ENCODE measurements at places on chromosomes 3 and 15. TPM values are rescaled to one million over a fixed set of nuclear protein-coding genes. Genes with fewer than 3 reads are reported as not detected.

The NR2E3 gene
- total RNA-seq = 0.33 TPM

The TNFAIP8L3 gene
- total RNA-seq = 2.2 TPM

The GPR149 gene
- total RNA-seq = 0.36 TPM

The C15orf62 gene
- 1.3 TPM for total RNA-seq

- ATAC-seq = no peak
These were observed 156.0 kb upstream of the TRIM42 start for GRCh38 chr3:140521751-140522445.

- no peak for ATAC-seq
These were observed 16.0 kb upstream of the TBC1D21 start for GRCh38 chr15:73857193-73857920.

DNA sequence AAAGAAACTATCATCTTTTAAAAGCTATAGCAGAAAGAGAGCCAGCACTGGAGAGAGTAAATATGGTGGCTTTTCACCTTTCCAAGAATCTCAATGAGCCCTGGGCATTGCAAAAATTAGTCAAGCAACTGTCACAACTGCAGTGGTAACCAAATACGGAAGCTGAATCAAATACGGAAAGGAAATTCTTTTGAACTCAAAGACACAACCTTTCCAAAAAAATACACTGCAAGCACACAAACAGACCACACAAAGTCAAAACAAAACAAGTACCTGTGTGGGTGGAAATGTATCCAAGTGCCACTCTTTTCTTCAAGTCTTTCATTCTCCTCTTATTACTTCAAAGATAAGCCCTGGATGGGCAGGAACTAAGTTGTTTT, 17.6 kb downstream of the VGLL4 start:
- ATAC-seq = no peak

GRCh38 chr3:31077021-31077601, 182.7 kb upstream of the GADL1 start:
- no peak for ATAC-seq

DNA sequence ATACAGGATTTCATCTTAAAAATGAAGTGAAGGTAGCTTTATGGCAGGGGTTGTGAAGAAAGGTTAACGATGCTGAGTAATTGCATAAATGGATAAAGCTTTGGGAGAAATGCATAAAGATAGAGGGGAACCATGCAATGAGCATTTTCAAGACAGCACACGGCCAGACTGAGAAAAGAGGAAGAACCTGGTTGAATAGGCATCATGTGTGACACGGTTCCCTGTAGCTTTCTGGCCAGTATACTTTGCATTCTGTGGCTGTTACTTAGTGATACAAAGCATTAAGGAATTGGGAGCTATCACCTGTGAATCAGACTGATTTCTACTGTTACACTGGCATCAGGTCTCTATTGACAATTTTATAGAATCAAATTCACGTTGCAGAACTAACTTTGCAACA, 33.3 kb downstream of the NR2C2 start:
- no peak for ATAC-seq

DNA sequence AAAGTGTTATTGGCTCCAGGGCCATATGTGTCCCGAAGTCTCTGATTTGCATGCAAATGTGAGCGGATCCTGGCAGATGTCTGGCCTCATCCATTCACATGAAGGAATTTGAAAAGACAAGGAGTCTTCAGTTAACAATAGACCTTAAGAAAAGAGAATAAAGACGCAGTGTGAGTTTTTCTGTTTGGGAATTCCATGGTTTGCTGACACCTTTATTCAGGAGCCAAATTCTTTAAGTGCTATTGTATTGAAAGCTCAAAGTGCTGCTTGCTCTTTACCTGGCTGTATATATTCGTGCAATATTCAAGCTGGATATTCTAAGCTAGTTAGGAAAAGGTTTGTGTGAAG, 2.2 kb downstream of the LRRN1 start:
- ATAC-seq = no peak

- no peak for ATAC-seq
These were observed 9.3 kb upstream of the MAGI1 start for GRCh38 chr3:66048051-66048395.

DNA sequence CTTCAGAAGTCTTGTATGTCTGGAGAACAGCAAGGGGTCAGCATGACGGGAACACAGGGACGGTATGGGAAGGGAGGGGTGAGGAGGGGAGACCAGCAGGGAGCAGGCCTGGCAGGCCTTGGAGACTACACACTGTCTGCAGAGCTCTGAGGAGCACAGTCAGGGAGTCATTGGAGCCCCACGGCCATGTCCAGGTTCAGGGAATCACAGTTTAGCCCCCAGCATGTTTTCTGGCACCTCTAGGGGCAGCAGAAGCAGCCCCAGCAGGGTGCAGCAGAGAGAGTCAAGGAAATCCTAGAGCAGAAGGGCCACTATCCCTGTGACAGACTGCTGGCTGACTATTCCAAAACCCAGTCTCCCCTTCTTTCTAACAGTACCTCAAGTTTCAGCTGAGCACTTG, 3.2 kb downstream of the LAMP3 start:
- ATAC-seq = no peak

- ATAC-seq = peak; percentile 27
These were observed 23.8 kb downstream of the NTRK3 start for GRCh38 chr15:88232771-88233201.

- no peak for ATAC-seq
These were observed 11.5 kb upstream of the TBL1XR1 start for GRCh38 chr3:177208781-177209180.

GRCh38 chr3:159616234-159616825, 372.3 kb upstream of the IL12A start:
- ATAC-seq = no peak

- no peak for ATAC-seq
These were observed 462.2 kb downstream of the GRM7 start for GRCh38 chr3:7322957-7323669.

DNA sequence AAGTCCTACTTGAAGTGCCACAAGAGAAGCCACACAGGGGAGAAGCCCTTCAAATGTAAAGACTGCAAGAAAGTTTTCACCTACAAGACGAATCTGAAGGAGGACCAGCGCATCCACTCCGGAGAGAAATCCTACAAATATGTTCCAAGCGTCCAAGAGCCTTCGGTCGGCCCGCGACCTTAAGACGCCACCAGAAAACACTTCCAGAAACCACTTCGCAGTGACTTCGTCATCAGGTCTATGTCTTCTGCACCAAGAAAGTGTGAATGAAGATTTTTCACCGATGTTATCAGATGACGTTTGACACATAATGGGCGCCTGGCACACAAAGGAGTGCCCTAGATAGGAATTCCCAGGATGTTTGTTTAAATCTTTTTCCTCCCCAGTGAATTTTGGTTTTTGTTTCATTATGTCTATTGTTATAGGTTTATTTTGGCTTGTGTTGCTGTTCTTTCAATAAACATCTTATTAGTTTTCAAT, 24.1 kb upstream of the ARPIN start:
- ATAC-seq = no peak

DNA sequence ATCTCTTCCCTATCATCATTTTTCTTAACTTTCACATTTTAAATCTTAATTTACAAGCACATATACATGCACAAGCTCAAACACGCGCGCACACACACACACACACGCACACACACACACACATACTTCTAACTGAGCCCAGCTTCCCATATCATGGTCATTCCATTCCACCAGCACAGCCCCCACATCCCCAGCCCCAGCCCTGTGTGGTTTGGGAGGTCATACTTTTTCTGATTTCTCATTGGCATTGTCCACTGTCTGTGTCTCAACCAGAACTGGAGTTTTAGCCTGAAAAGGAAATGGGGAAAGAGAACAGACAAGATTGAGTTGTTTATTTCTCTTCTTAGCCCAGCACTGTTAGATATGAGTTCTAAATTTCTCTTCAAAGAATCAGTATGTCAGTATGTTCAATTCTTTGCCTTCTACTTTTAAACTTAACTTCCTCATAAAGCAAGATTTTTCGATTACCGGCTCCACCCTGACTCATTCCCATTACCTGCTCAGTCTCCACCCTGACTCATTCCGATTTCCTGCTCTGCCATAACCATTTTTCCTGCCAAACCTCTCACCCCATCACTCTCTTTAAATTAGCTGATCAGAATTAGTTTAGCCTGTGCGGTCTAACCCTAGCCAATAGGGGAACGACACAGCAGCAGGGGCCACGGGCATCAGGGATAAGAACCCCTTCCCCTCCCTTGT, 6.4 kb downstream of the IQCF1 start:
- ATAC-seq = no peak

DNA sequence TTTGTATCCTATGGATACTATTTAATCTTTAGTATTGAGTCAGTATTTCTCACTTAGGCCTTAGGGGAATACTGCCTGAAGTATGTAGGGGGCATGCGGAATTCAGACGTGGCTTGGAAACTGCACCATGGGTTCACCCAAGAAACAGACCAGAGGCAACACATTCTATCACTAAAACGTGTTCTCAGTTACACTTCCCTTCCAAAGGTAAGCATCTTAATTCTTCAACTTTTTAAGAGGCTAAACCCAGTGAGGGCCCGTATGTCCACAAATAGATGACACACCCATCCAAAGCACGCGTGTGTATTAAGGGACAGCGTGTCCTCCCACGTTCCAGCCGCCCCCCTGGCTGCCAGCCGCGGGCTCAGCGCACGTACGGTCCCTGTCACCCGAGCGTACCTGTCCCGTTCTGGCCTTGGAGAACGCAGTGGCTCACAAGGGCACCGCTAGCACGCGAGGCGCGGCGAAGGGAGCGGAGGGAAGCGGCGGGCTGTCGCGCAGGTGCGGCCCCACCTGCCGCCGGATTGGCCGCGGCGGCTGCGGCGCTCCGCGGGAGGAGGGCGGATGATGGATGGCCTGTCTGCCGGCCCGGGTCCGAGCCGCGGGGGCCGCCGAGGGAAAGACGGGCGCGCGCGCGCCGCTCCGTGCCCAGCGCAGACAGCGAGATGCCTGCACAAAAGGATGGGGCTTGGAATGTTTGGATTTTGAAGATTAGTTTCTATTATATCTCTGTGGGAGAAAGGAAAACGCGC, 1003.9 kb upstream of the NR2F2 start:
- peak; percentile 65 for ATAC-seq

- no peak for ATAC-seq
These were observed 57.9 kb downstream of the RORA start for GRCh38 chr15:61171209-61171608.
